Retina (tissue), 1 donor: ENCODE measurements at places on chromosomes 16 and 17.

DNA sequence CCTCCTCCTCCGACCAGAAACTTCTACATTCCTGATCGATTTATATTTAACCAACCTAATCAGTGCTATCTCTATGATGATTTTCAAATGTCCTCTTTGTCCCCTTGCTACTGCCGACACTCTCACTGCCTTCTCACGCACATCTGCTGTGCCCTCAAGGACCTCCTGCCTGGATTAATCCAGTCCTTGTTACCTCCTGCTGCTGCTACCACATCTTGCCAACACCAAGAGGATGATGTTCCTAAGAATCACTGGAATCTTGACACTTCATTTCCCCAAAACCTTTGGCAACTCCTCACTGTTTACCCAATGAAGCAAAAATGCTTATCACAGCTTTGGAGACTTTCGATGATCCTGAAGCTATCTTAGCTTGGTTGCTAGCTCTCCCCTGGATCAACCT is 287.3 kb upstream of the AXIN2 start:
- no peak for DNase-seq

DNA sequence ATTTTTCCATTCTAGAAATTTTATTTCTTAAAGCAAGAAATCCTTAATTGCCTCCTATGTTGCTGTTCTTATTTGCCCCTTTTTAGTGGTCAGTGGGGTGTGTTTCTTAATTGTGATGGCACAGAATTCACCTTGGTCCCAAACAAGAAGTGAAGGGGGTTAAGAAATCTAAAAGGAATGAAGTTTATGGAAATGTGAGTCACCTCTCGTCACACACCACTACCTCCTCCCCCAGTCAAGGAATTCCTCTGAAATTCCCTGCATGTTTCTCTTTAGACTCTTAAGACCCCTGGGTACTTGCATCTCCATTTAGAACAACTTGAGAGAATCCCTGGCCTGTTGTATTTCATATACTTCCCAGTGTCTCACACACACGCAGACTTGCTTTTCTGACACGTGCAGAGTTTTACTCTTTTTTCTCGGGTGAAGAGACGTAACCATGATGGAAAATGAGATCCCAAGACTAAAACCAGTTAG is 247.4 kb downstream of the PRKCA start:
- no peak for DNase-seq

DNA sequence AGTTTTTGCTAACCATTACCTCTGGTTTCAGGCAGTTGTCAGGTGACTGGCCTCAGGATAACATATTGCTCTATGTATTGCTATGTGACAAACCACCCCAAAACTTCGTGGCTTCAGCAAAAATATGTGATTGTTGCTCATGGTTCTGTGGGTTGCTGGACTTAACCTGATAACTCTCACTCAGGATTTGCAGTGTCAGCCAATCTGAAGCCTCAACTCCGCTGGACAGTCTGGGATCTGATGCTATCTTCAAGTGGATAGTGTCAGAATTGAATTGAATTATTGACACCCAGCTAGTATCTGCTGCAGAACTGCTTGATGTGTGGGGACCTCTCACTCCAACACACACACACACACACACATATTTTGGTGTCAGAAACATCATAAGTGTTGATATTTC is 34.7 kb upstream of the GUCY2D start:
- no peak for DNase-seq

DNA sequence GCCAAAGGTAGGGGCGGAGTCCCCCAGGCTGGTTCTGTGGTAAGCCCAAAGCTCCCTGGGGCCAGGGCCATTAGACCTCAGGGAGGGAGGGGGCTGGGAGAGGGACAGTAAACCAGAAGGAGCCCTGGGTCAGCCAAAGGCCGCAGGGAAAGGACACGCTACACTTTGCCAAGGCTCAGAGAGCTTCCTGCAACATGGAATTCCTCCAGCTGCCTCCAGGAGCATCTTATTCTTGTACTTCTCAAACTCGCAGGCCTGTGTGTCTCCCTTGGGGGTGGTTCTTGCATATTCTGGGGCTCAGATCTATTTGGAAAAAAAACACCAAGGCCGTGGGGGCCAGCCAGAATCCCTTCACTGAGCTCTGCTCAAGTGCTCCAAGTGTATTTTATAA is 25.1 kb downstream of the AKAP1 start:
- DNase-seq, result no peak

- DNase-seq, result no peak
Measured at GRCh38 chr16:27326738-27327585, 13.2 kb downstream of the IL4R start.

DNA sequence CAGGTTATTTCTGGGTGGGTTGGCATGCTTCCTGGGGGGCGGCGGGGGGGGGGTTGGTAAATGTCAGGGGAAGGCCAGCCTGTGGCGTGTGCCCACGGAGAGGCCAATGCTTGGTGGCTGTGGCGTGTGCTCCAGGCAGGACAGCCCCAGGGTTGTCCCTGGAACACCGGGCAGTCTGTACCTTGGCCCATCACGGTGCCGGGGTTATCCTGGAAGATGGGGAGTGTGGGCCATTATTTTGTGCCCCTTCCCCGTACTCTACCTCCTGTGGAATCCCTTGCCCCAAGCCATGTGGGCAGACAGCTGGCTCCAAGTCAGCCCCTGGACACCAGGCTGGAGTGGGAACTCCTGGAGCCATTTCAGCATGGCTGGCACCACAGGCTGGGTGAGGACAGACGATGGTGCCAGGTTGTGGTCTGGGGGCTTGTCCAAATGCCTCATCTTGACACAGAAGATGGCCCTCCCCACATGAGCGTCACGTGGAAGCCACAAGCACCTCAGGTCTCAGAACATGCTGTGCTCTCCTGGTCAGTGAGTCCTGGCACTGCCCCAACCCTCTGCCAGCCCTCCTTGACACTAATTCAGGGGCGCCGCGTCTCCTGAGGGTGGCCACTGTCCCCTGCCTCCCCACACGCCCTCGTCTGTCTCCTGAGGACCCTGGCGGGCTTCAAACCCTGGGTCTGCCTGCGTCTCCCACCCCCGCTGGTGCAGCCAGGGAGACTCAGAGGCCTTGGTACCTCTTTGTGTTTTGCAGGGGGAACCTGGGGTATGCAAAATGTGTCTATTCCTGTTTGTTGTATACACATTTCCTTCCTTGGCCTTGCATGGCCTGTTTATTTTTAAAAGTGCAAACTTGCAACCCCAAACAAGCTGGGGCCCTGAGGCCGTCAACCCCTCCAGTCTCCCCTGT is 4.3 kb downstream of the SLC16A3 start:
- DNase-seq, result no peak

GRCh38 chr17:44766409-44767038 is 7.7 kb downstream of the ADAM11 start:
- no peak for DNase-seq

DNA sequence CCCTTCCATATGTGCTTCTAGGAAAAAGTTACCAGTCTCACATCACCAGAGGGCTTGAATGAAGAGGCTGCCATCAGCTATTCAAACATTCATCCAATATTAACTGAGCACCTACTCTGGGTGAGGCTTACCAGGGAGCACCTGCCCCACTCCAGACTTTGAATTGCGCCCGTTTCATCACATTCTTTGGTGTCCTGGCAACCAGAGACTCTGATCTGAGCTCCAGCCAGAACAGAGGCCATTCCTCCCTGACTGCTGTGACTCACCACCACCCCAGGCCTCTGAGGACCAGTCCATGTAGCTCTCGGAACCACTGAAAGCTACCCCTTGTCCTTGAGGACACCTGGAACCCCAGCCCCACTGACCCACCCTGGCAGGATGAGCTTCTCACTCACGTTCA is at the start of gene C16orf96:
Gene C16orf96 (plus strand): TSS at position 229 of the 400 bp plus-strand sequence. CDS start 150 bp downstream, at position 379.
- DNase-seq, result no peak

GRCh38 chr16:55728797-55729196 is 73.0 kb downstream of the SLC6A2 start:
- DNase-seq, result no peak

GRCh38 chr16:8523932-8524331 is 66.4 kb downstream of the TMEM114 start:
- no peak for DNase-seq

DNA sequence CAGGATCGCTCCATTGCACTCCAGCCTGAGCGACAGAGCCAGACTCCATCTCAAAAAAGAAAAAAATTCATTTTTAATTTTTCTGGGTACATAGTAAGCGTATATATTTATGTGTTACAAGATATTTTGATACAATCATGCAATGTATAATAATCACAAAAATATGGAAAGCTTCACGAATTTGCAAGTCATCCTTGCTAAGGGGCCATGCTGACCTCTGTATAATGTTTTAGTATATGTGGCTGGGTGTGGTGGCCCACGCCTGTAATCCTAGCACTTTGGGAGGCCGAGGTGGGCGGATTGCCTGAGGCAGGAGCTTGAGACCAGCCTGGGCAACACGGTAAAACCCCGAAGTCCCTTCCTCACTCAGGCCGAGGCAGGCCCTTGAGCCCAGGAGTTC is 16.9 kb downstream of the FBRS start:
- no peak for DNase-seq

GRCh38 chr17:47276868-47277267 is 23.2 kb downstream of the ITGB3 start:
- no peak for DNase-seq

GRCh38 chr16:73912281-73912680 is 384.3 kb upstream of the PSMD7 start:
- no peak for DNase-seq

- DNase-seq, result peak; percentile 44
Measured at GRCh38 chr16:55701442-55702319, 45.9 kb downstream of the SLC6A2 start.

- peak; percentile 9 for DNase-seq
Measured at GRCh38 chr16:24580665-24581064, 41.3 kb downstream of the RBBP6 start.

GRCh38 chr17:76841776-76842405 is 26.3 kb upstream of the MGAT5B start:
- DNase-seq, result peak; percentile 28

DNA sequence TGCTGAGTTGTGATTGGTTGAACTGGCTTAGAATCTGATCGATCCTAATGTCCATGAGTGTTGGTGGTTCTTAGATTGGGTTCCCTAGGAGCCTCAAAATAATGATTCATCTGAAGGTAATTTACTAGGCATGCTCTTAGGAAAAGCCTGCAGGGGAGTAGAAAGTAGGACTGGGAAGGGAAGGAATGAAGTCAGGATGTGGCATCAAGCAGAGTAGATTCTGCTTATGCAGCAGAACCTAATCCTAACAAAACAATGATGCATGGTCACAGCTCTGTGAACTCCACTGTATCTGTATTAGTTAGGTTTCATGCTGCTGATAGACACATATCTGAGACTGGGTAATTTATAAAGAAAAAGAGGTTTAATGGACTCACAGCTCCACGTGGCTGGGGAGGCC is 132.5 kb downstream of the HS3ST2 start:
- DNase-seq, result no peak

GRCh38 chr17:31902693-31903092 is 1.2 kb upstream of the UTP6 start:
- no peak for DNase-seq

DNA sequence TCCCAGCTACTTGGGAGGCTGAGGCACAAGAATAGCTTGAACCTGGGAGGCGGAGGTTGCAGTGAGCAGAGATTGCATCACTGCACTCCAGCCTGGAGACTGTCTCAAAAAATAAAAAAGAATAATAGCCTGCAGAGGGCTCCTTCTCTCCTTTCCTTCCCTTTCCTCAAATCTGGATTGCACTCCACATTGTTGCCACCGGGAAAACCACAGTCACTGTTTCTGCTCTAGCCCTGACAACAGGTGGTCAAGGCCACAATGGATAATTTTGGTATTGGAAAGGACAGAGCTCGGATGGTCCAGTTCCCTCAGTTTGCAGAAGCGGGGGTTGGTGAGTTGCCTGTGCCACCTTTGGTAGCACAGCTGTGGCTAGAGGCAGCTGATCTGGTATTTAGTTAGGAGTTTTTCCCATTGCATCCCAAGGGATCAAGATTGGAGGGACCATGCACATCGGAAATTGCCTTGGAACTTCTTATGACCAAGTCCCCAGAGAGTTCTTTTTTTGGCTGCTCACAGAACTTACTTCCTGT is 44.7 kb upstream of the PRSS54 start:
- peak; percentile 23 for DNase-seq

DNA sequence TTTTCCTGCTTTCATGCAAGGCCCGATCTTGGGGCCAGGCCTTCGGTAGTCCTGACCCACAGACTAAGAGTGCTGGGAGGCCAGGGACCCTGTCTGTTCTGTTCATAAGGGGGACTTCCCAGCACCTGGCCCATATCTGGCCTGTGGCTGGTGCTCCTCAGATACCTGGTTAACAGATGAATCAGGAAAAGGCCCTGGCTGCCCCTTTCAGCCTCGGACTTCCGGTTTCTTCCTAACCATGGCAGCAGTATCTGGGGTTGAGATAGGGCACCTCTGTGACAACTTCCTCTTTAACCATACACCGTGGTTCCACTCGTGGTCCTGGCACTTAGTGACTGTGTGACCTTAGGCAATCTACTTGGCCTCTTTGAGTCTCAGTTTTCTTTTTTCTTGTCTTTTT is 18.4 kb downstream of the PLCG2 start:
- no peak for DNase-seq

DNA sequence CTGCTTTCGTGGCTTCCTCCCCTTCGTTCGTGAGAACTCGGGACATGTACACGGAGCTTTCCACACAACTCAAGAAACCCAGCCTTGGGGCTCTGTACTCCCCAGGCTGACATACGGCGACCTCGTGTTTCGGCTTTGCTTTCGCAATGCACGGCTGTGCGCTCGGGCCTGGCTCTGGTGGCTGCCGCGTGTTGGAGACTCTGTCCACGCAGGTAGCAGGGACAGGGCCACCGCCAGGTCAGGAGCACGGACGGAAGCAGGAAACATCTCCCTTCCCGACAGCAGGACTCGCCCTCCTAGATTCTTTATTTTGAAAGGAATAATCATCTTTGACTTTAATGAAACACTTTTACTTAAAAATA is 17.3 kb downstream of the UTS2R start:
- no peak for DNase-seq

DNA sequence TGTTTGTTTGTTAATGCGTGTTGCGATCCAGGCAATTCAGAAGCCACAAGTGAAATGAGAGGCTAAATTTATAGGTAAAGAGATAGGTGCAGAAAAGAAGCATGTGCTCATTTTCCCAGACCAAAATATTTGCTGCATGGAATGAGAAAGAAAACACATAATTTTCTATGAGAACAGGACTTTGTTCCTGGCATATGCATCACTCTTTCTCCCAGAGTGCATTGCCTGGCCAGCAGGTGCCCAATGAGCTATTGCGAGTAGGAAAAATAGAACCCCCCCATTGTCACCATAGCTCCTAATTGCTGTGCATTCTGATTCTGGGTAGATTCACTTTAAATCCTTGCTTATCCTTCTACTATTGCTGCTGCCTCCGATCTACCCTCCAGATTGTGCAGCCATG is 410.4 kb downstream of the PMP22 start:
- no peak for DNase-seq

GRCh38 chr16:78628461-78629045 is 529.1 kb downstream of the WWOX start:
- no peak for DNase-seq

DNA sequence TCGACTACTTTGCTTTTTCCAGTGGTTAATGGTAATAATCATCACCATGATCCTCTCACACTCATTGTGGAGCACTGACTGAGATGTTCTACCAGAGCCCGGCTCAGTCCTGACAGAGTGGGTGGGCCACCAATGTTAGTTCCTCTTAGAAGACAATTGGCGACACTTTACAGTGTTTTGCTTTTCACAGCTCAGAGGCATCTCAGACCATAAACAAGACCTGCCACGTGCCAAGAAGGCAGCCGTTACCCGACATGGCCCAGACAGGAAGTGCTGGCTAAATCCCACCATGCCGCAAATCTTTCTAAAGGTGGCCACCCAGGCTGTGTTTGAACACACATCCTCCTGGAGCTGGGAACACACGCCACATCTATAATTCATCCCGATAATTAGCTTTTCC is 103.7 kb downstream of the XYLT1 start:
- DNase-seq, result no peak

GRCh38 chr17:44132275-44132821 is 8.9 kb upstream of the HDAC5 start:
- no peak for DNase-seq

- peak; percentile 51 for DNase-seq
Measured at GRCh38 chr16:14303182-14303618, 232.1 kb downstream of the MRTFB start.
